ENCODE measurements at places on chromosomes 4 and X.

DNA sequence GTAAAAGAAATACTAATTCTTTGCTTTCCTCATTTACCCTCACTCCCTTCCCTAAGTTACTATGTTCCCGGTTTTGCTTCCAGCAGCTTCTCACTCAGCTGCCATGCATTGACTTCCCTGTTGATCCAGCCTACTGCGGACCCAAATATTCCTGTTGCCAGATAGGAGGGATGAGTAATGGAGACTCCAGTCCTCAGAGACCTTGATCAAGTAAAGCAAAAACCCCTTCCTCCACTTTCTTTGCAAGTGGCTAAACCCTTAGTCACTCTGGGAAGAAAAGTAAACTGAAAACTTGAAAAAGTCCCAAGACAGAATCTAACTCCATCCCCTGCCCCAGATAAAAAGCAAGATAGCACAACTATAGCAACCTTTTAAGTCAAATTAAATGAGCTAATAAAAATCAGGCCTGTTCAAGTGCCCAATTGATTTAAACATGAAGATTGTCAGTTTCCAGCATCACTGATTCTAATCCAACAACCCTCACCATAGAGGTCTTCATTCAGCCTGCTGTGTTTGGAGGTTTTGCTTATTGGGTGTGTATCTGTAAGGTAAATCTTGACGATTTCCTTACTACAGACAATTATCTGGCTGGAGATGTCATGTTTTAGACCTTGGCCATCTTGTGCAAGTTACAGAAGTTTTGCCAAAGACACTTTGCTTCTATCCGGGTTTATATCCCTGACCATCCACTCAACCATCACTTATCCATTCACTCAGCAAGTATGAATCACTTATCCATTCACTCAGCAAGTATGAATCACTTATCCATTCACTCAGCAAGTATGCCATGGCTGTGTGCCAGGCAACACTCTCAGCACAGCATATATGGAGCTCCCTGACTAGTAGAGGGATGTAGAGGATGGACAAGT is 17.6 kb downstream of the FGFBP1 start:
- peak; percentile 62 for DNase-seq

- no peak for DNase-seq
Observed at GRCh38 chrX:9790866-9791265, 4.6 kb downstream of the SHROOM2 start.

DNA sequence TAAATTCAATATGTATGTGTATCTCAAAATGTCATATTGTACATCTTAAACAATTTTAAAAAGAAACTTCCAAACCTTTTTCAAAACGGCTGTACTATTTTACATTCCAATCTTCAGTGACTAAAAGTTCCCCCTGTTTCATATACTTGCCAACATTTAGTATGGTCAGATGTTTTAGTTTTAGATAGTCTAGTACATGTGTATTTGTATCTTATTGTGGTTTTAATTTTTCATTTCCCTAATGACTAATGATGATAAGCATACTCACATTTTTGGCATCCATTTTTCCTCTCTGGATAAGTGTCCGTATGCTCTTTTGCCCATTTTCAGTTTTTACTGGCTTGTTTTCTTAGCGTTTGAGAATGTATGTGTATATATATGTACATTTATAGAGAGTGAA is 212.2 kb upstream of the MAGEB18 start:
- DNase-seq, result no peak

- DNase-seq, result peak; percentile 58
Observed at GRCh38 chr4:141352909-141353525, 132.3 kb downstream of the ZNF330 start.

DNA sequence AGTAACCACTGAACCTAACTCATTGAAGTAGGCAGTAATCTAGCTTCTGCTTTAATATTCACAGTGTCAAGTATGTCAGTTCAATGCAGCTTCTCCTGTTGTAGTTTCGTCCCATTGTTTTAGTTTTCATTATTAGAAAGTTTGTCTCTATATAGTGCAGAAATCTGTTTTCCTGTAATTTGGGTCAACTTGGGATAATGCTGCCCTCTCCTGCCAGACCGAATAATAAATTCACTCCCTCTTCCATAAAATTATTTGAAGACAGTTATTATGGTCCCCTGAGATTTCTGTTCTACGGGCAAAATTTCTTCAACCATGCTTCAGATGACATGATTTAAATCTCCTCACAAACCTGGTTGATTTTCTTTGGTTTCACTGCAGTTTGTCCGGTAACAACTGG is 4.6 kb upstream of the LUZP4 start:
- no peak for DNase-seq

DNA sequence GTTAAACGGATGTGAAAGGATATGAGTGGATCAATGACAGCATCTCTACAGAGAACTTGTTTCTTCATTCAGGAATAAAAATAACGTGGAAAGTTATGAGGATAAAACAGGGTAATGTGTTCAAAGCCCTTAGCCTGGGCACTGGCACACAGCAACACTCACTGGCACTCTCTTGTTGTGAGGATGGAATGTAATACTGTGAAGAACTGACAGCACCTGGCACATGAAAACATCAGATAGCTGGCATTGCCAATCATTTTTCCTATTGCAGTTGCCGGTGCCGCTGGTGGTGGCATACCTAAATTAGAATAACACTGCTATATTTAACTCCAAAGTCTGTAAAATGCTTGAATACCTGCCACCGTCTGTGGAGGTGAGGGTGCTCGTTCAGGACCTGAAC is 1061.2 kb downstream of the DMD start:
- DNase-seq, result no peak

GRCh38 chr4:121112530-121112929 is 40.2 kb upstream of the NDNF start:
- DNase-seq, result no peak

- DNase-seq, result no peak
Observed at GRCh38 chrX:38937400-38937799, 136.1 kb downstream of the MID1IP1 start.

GRCh38 chr4:21628116-21628670 is 320.4 kb downstream of the KCNIP4 start:
- DNase-seq, result no peak

GRCh38 chr4:60657807-60658206 is 542.3 kb upstream of the ADGRL3 start:
- no peak for DNase-seq

GRCh38 chrX:132748268-132748667 is 210.2 kb downstream of the HS6ST2 start:
- DNase-seq, result no peak

GRCh38 chr4:37803348-37803973 is 23.0 kb upstream of the PGM2 start:
- no peak for DNase-seq

- DNase-seq, result no peak
Observed at GRCh38 chrX:9374555-9374954, 90.3 kb upstream of the TBL1X start.

DNA sequence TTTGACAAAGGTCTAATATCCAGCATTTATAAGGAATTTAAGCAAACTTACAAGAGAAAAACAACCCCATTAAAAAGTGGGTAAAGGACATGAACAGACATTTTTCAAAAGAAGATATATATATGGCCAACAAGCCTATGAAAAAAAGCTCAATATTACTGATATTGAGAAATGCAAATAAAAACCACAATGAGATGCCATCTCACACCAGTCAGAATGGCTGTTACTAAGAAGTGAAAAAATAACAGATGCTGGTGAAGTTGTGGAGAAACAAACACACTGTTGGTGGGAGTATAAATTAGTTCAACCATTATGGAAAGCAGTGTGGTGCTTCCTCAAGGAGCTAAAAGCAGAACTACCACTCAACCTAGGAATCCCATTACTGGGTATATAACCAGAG is 91.6 kb upstream of the EFHC2 start:
- DNase-seq, result no peak

- DNase-seq, result no peak
Observed at GRCh38 chr4:118325431-118325830, 27.4 kb downstream of the PRSS12 start.

DNA sequence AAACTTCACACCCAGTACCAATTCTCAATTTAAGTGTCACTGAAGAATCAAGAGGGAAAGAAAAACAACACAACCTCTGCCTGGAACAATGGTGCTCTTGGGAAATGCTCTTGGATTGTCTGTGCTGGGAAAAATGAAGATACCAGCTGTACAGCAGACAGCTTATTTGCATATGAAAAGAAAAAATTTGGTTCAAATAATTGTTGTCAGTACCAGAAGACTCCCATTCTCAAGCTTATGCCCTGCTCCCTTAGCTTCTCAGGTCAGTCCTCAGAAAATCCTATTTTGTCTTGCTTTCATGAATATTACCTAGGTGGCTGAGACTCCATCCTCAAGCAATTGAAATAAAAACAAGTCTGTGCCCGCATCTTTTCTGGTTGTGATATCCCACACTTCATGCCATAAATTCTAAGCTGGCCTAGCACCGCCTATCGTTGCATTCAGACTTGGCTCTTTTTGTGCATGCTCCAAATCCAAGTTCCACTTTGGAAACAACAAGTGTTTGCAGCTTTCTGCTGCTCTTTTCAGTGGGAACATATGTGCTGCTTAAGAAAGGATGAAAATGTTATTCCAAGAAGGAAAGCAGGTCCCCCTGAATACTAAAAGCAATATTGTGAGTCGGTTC is 431.6 kb downstream of the INPP4B start:
- no peak for DNase-seq

GRCh38 chr4:154961263-154961662 is 180.2 kb downstream of the RBM46 start:
- DNase-seq, result no peak

DNA sequence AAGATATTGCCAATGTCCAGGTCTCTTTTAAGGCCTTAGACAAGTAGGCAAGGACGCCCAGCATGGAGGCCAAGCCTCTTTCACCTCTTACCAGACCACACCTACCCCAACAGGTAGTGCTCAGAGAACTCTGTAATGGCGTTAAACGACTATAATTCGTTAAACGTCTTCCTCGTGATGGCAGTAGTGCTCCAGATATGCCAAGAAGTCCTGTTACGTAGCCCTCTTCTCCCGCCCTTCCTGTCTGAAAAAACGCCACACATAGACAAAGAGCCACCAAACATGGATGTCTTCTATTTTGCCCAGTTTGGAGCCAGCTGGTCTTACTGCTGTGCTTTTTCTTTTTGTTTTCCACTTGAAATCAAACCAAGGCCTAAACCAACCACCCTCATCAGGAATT is 190.7 kb downstream of the OR13H1 start:
- DNase-seq, result no peak

- no peak for DNase-seq
Observed at GRCh38 chrX:25068340-25068739, 52.6 kb upstream of the ARX start.

- DNase-seq, result no peak
Observed at GRCh38 chr4:59258002-59258401, 1942.1 kb upstream of the ADGRL3 start.

GRCh38 chr4:150464523-150464922 is 117.4 kb upstream of the MAB21L2 start:
- no peak for DNase-seq

DNA sequence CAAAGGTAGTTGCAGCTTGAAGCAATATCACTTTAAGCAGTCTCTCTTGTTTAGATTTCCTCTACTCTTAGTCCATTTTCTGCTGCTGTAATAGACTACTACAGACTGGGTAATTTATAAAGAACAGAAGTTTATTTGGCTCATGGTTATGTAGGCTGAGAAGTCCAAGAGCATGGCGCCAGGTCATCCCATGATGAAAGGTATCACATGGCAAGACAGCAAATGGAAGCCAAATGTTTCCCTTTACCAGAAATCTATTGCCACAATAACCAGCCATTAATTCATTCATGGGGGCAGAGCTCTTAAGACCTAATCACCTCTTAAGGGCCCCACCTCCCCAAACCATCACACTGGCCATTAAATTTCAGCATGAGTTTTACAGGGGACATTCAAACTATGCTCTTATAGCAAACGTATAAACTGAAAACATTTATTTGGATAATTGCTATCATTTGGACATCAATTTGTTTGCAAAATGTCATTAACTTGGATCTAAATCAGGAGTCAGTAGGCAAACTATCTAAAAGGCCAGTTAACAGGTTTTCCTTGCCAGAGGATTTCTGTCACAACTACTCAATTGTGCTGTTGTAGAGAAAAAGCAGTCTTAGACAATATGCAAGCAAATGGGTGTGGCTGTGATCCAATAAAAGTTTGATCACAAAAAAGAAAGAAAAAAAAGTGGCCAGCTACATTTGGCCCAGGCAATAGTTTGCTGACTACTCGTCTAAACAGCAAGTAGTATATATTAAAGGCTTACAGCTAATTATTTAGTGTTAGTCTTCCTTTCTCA is 75.7 kb upstream of the GUCY1A1 start:
- no peak for DNase-seq

DNA sequence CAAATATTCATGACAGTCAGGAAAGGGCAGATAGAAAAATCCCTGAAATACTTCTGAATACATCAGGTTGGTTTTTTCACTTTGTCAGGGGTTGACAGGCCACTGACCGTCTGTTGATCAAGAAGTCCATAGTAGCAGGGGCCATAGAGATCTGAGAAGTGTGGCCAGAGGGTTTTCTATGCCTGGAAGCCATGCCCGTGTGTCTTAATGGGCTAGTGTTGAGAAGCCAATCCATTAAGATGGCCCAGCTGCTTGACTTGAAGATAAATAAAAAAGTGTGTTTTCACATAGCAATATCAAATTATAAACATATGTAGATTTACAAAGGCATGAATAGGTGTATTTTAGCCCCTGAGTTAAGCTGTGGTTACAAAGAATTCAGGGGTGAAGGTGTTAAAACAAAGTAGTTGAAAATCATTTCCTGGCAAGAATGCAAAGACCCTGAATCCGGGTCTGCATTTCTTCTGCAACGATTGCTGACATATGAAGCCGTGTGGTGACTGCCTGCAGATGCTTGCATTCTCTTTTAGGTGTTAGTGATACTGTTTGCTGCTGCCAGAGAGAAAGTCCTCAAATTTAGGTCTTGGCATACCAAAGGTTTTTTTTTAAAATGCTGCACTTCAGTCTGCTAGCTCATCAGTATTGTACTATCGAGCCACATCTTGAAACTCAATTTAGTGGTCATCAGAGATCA is 9.3 kb upstream of the LIMCH1 start:
- no peak for DNase-seq

GRCh38 chrX:101430457-101431078 is 22.5 kb downstream of the HNRNPH2 start:
- DNase-seq, result no peak

Measured in urothelium cell line (cell line).